ENCODE measurements at places on chromosomes 2 and 18.

DNA sequence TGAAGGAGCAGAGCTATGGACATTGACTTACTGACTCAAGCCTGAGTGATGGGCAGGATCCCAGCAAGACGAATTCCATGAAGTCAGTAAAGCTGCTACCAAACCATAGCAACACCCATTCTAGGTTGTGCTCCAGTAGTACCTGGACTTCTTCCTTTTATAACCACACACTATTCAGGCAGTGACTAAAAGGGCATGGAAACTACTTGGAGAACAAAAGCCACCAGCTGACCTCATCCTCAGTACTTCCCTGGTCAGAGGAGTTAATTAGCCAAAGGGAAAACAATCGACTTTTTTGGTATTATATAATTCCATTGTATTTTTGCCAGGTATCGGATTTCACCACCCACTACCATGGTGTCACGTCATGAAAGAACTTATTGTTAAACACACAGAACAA, 237.1 kb downstream of the TTC32 start:
- no peak for DNase-seq

- DNase-seq = no peak
Observed at GRCh38 chr2:177599139-177599688, 206.6 kb downstream of the AGPS start.

DNA sequence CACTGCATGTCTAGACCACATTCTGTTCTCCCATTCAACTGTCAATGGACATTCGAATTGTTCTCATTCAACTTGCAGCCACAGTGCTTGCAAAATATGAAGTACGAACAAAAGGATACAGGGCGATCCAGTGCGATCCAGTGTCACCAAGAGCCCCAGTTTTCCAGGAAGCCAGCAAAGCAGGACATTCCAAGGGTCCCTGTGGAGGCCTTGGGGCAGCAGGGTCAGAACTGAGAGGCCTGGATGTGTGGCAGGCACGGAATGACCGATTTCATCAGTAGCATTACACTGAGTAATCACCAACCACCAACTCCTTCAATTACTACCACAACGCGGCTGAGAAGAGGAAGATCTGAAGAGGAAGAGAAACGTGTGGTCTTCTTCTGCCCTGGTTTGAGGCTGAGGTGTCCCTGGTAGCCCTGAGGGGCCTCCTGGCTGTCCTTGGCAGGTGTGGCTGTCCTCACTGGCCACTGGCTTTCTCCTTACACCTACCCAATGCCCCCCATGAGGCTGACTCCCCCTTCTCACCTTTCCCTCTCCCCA, 172.7 kb upstream of the FHL2 start:
- DNase-seq = no peak

DNA sequence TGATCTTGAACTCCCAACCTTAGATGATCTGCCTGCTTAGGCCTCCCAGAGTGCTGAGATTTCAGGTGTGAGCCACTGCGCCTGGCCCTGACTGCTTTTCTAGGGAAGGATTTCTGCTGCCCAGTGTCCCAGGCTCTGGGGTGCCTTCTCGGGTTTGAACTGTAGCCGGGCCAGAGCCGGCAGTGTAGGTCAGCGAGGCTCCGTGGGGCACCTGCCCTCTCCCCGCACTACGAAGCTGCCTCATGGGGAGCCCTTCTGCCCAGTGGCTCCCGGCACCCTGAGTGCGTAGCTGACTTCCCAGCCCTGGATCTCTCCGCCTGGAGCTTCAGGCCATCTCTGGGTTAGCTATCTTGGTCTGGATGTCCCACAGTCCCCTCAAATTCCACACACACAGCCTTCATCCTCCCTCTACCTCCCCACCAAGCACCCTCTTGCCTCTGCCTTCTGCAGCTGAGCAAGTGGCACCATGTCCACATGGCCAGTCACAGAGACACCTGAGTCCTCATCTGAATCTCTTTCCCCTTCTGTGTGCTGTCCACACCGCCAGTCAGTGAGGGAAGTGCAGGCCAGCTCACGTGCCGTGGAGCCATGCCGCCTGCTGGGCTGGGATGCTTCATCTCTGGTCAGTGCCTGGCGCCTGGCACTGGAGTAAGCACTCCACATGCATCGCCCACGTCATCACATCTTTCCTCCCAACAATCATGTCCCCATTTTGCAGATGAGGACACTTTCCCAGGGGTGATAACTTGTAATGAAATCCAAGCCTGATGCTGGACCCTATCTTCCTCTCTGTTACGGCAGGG, 69.2 kb downstream of the EDAR start:
- DNase-seq = no peak

GRCh38 chr2:96952016-96952750, 34.2 kb downstream of the FAM178B start:
- DNase-seq = no peak

DNA sequence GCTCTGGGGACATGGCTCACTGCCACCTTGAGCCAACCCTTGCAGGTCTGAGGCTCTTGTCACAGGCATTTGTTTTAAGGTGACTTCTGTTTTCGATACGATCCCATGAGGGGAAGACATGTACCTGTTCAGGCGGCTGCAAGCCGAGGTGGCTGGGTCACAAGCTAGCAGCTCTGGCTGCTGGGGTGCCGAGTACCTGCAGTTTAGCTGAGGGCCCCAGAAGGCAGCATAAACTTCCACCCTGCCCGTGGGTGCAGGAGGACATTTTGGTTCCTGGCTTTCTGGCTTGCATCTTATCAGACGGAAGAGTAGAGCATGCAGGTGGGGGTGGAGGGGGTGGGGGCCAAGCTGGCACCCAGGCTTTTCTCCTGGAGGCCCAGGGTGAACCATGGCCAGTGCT, 28.4 kb downstream of the COA5 start:
- DNase-seq = no peak

- DNase-seq = no peak
Observed at GRCh38 chr18:23234619-23235018, 99.3 kb downstream of the CABLES1 start.

DNA sequence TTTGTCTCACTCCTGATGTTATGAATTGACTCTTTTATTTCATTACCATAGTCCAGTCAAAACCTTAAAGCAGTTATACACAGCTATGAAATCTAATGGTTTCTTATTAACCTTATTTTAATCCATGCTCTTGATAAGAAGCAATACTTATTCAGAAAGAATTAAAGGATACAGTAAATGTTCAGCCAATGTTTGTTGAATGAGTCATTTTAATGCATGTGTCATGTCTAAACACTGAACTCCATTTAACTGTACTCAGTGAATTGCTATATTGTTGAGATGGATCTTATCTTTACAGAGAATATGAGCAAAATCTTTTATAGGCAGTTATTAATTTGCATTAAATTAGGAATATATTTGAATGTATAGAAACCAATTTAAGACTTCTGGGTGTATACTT, 135.1 kb upstream of the TFPI start:
- DNase-seq = no peak

GRCh38 chr2:3535794-3536681, 16.7 kb upstream of the ADI1 start:
- no peak for DNase-seq

DNA sequence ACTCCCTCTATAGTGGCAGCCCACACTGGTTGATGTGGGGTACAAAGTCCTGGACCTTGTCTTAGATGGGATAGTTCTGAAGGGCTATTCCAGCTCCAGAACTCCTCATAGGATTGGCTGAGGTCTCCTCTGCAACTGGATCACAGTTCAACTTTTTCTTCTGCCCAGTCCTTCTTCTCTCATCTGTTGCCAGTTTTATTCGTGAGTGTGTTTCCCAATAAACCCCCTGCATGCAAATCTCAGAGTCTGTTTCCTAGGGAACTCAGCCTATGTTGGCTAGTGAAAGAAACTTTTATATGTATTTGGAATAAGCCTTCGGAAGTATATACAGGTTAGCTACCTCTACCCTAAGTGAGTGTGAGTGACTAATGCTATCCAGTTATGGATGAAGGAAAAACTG, 823.4 kb downstream of the SLC4A3 start:
- no peak for DNase-seq

GRCh38 chr2:175872721-175873120, 129.3 kb downstream of the LNPK start:
- DNase-seq = no peak

GRCh38 chr18:6505498-6505875, 90.8 kb upstream of the L3MBTL4 start:
- DNase-seq = no peak

GRCh38 chr2:19029655-19030054, 328.8 kb downstream of the OSR1 start:
- DNase-seq = no peak

GRCh38 chr2:128465246-128466170, 146.8 kb upstream of the HS6ST1 start:
- DNase-seq = no peak

DNA sequence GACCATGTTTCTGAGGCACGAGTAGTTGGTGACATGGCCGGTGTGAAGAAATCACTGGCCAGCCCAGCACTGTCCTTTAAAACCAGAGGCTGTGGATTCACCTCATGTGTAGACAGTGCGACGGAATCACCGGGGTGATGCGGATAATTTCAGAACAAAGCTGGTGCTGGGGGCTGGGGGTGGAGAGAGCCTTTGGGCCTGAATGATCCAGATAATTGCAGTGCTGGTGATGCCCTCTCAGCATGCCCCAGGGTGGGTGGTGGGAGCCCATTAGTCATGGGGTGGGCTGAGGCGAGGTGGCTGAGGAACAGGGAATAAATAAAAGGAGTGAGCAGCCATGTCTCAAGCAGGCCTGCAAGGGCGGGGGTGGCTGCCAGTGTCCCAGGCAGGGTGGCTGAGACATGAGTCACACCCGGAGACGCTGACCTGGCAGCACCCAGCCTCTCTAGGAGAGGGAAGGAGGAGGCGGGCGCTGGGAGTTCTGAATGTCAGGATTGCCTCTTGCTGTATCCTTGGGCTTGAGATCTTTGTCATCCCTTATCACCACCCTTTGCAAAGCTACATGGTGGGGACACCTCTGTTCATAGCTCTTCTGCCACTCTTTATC, 151.1 kb upstream of the MSH6 start:
- DNase-seq = no peak

DNA sequence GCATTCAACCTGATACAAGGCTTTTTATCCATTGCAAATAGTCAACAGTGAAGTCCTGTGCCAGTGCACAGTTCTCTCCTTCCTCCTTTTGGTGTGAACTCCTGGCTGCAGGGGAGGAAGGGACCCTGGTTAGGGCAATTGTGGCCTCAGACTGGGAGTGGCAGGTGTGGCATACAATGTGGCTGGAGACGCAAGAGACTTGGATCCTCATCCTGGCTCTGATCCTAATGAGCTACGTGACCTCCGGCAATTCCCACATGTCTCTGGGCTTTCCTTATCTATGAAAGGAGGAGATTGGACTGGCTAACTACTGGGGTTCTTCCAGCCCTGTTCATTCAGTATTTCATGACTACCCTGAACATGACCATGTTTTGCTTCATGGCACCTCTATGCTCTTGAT, 10.5 kb upstream of the IL1A start:
- DNase-seq = no peak

DNA sequence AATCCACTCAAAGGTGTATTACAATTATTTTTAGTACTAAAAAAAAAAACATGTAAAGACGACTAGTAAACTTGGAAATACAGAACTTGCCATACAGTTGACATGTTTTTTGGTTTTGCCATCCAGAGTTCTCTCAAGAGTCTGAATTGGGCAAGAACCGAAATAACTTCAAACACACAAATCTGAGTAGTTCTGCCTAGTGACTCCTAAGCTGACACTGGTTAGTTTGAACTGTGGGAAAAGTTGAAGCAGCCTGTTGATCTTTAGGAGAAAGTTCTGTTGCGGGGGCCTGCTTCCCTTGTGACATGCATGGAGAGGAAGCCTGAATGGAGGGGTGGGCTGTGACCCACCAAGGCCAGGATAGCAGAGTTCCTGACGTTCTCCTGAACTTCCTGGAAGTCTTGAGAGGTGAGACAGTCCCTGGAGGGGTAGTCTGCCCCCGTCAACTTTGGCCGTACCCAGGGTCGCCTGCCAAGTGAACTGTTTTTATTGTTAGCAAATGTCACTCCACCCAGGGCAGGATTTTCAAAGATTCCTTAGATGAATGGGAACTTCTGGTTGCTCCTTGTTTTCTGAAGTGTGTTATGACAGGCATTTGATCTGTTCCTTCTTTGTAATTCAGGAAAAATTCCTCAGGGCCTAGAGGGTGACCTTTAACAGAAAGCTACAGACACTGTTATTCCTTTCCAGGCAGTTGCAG, 85.6 kb upstream of the SPTBN1 start:
- DNase-seq = no peak

DNA sequence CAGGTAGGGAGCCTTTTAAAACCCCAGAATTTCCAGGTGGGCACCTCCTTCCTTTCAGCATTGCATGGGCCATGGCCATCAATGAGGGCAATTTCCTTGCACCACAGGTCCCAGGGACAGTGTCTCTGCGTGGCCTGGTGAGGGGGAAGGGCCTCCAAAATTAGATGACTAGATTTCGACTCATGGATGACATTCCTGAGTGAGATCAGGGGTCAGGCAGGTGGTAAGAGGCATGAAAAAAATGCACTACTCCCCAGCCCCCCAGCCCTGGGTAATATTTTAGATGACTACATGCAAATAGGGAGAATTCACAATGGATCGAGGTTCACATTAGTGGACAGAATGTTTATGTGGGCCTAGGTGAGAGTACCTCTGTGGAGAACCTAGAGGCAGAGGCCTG, 19.0 kb upstream of the IGFBP5 start:
- no peak for DNase-seq

DNA sequence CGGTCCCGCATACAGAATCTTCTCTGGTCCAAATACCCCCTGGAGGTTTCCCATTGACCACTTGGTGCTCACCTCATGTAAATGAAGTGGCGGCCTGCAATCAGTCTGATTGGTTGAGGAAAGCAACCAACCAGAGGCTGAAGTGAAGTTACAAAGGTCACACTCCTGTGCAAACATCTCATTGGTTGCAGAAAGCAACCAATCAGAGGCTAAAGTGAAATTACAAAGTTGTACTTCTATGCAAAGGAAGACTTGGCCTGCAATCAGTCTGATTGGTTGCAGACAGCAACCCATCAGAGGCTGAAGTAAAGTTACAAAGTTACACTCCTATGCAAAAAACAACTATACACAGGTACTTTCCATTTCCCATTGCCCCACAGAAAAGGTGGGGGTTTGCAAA, 2.5 kb upstream of the SP100 start:
- DNase-seq = no peak

GRCh38 chr18:48928787-48929186, 22.0 kb downstream of the SMAD7 start:
- peak; percentile 75 for DNase-seq

GRCh38 chr18:47172476-47172875, 3.7 kb downstream of the IER3IP1 start:
- no peak for DNase-seq

- DNase-seq = no peak
Observed at GRCh38 chr2:15186118-15186517, 375.0 kb downstream of the NBAS start.

DNA sequence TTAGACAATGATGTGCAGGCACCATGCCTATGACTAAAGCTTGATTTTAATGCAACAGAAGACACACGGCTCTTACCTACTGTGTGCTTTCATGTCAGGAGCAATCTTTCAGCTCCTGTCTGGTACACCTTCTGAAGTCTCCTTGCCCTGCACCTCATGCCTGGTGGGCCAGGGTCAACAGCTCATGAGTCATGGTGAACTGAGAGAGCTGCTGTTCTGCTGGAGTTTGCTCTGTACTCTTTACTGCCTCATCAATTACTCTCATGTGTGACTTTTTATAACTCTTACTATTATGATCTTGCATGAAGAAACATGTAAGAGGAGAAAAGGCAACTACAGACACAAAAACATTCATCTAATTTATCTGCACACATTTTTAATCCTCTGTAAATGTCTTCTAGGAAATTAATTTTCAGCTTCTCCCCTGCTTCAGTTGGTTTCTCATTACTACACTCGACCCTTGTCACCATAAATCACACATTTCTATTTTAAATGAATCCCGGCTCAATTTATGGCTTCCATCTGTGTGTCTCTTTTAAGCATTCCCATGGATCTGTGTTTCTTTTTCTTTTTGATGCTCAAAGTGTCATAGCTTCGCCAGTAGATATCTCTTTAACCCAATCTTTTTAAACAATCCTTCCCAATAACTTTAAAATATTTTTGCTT, 9.7 kb downstream of the SERPINB7 start:
- DNase-seq = no peak

All from activated CD8-positive, alpha-beta memory T cell treated with anti-CD3 and anti-CD28 coated beads, Interleukin-2, amount 50 U/mL, for 4 hours (primary cell).